NCI-H748 treated with DMSO at 0.1 percent for 48 hours (cell line): ENCODE measurements at places on chromosomes 11 and 22.

DNA sequence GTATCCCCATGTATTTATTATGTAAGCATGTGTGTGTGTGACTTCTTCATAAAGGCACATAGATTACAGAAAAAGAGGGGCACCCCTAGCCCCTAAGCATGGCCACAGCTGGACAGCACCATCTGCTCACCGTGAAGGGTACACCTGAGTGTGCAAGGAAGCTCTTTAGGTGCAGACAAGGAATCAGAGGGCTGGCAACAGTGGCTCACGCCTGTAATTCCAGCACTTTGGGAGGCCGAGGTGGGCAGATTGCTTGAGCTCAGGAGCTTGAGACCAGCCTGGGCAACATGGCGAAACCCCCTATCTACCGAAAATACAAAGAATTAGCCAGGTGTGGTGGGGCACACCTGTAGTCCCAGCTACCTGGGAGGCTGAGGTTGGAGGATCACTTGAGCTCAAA is 56.3 kb downstream of the DGCR2 start:
- no peak for DNase-seq

GRCh38 chr11:35907648-35908431 is 36.0 kb upstream of the LDLRAD3 start:
- no peak for DNase-seq

GRCh38 chr11:78359921-78360320 is 57.7 kb downstream of the GAB2 start:
- no peak for DNase-seq

DNA sequence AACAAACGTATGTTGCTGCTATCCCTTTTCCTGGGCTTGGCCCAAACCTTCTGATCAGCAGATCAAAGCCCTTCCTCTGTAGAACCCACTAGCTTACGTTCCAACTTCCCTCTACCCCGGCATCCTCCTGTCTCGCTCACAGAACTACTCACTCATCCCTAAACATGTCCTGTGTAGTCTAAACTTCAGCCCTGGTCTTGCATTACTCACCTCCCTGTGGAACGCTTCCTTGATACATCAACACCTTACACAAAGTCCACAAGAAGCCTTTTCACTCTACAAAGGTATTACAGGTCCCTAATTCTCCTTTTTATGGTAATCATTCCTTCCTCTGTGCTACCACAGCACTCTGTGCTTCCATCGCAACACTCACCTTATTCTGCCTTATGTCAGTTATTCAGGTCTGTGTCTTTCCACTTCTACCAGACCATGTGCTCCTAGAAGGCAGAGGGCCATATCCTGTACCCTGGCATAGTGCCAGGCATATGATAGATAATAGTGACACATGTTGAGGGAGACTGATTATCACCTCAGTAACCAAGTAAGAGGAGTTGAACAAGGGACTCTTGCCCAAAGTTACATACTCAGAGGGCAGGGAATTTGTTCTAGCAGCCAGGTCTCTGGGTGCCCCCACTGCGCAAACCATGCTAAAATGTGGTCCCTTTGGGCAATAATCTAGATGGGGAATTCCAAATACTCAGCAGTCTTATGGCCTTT is 41.6 kb downstream of the USP35 start:
- no peak for DNase-seq
